ENCODE measurements at places on chromosomes 6 and 20.
A peak's percentile ranks its signal among the peaks of the same experiment; 100 is the strongest.

GRCh38 chr6:157314705-157315321, 8.5 kb downstream of the TMEM242 start:
- DNase-seq = peak; percentile 75

DNA sequence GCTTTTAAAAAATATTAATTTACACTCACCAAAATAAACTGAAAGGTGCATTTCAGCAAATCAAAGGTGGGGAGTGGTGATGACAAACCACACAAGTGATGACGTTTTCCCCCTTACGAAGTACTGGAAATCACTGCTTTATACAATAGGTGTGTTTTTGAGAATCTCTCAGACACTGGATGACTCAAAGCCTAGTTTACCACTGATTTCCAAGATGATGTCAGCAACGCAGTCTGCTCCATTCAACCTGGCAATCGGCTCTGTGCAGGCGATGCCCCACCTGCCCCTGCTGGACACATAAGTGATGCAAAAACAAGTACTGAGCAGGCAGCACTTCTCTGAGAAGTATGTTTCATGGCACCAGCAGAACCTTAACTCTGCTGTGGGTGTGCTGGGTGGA, 114.4 kb downstream of the SOD2 start:
- DNase-seq = no peak

DNA sequence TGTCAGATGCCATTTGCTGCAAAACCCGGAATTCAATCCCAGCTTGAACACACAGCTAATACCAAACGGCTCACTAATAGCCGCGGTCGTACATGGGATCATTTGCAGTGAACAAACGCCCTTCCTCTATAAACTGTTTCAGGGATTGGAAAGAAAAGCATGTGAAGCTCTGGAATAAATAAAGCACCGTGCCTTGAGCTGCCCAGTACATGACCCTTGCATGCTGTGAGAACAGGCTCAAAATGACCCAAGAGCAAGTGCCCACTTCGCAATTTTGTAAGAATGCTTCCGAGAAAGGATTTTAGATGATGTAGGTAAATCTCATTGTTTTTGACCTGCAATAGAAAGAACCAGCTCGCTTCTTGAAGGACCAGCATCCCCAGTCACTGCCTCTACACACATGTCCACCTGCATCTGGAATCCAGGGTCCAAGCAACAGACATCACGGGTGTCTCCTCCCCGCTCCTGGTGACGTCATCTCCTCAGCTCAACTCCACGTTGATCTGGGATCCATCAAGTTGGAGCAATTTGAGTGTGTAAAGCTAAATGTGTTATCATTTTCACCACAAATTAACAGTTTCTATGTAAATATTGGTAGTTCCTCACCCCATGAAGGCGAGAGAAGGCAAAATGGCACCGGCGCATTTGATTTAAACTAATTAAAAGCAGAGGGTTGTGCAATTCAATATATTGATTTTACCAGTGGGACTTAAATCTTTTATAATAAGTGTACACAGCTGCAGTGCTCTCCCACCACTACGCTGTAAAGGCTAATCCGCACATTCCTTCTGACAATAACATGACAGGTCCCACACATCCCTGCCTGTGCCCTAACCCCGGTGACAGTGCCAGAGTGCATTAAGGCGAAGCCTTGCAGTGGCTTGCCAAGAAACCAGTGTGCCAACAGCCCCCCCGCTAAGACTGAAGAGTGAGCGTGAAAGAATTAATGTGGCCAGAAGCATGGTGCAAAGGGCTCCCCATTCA, 6.2 kb downstream of the BMP7 start:
- no peak for DNase-seq

- DNase-seq = no peak
These were observed 209.9 kb downstream of the LRFN2 start for GRCh38 chr6:40377173-40377806.

DNA sequence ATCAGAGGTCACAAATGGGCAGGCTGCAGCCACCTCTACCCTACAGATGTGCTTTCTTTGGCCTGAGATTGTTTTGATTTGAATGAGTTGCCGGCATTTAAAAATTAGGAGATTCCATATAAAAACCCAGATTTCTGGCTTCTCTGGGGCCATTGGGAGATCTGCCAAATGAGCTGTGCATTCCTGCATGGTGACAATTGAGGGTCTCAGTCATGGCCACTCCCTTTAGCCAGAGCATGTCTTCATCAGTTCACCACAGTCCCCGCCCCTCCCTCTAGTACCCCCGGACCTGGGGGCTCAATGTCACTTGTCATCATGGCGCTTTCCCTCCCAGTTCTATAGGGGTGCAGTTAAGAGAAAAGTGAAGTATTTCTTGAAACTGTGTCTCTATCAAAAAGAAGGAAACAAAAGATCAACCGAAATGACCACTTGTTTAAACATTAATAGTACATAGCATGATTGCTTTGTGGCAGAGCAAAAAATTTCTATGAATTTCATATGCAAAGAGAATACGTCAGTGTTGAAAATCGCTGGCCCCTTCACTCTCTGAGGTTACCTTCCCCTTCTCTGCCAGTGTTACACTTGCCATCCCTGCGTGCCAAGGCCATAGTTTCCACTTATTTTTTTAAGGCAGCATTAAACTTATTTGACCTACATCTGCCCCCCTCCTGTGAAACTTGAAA, 21.1 kb downstream of the EYA2 start:
- no peak for DNase-seq

GRCh38 chr20:41501376-41501775, 116.8 kb downstream of the CHD6 start:
- DNase-seq = no peak

GRCh38 chr20:50844430-50845100, 49.7 kb downstream of the BCAS4 start:
- DNase-seq = no peak

- no peak for DNase-seq
These were observed 73.4 kb downstream of the SSR1 start for GRCh38 chr6:7239590-7239948.

DNA sequence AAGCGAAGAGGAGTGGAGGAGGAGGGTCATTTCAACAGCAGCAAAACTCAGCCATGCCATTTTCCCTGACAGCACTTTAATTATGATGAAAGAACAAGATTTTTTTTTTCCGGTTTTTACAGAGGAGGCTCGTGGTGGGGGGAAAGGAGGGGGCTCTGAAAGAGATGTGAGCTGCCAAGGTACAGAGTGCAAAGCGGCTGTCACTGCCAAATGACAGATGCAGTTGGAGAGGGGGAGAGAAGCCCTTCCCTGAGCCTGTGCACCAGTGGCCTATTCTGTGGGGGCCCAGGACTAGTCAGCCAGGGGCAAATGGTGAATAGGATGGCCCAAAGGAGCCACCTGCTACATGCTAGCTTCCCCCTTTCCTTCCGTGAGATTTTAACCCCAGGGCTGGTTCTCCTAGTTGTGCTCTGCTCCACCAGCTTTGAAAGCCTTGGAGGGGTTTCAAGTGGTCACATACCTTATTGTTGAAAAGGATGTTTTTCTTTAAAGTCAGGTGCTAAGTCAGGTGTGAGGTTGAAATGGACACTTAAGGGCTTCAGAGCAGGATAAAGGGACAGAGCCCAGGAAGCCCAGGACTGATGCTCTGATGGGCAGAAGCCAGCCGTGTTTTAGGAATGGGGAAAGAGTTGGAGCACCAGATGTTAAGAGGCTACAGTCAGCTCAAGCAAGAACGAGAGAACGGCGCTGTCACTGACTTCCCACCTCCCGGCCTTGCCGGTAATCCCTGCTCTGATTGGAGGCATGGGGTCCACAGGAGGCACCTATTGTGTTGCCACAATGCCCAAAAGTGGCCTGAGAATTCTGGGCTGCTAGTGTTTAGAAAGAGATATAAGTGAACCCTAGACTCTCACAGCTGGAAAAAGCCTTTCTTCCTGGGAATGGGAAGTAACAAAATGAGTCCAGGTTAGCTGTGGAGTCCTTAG, 24.8 kb downstream of the GNAS start:
- DNase-seq = no peak

GRCh38 chr6:147378819-147379218, 129.7 kb upstream of the SAMD5 start:
- DNase-seq = no peak

GRCh38 chr6:12814015-12814414, 97.4 kb downstream of the PHACTR1 start:
- no peak for DNase-seq

GRCh38 chr6:79613912-79614311, 17.2 kb upstream of the SH3BGRL2 start:
- DNase-seq = no peak

- no peak for DNase-seq
These were observed 510.2 kb upstream of the SULF2 start for GRCh38 chr20:48295445-48295903.

GRCh38 chr6:13581700-13582229, 7.4 kb downstream of the SIRT5 start:
- DNase-seq = no peak

GRCh38 chr6:33845031-33845745, 41.4 kb upstream of the MLN start:
- no peak for DNase-seq

GRCh38 chr20:32021091-32021490, 10.9 kb downstream of the CCM2L start:
- no peak for DNase-seq

DNA sequence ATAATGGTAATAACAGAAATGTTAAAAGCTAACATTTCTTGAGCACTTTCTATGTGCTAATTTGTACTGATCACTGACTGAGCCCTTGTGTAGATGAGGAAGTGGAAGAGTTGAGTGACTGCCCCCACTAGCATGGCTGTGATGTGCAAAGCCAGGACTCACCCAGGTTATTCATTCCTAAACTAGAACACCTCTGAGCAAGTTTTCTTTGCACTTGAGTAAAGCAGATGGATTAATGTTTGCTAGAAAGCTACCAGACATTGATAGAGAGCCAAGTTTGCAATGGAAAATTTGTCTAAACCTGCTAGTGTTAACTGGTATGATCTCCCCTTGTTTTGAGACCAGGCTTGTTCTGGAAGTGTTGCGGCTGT, 467.4 kb upstream of the PLCB4 start:
- no peak for DNase-seq

GRCh38 chr20:36173451-36173933, 19.0 kb downstream of the EPB41L1 start:
- peak; percentile 18 for DNase-seq

DNA sequence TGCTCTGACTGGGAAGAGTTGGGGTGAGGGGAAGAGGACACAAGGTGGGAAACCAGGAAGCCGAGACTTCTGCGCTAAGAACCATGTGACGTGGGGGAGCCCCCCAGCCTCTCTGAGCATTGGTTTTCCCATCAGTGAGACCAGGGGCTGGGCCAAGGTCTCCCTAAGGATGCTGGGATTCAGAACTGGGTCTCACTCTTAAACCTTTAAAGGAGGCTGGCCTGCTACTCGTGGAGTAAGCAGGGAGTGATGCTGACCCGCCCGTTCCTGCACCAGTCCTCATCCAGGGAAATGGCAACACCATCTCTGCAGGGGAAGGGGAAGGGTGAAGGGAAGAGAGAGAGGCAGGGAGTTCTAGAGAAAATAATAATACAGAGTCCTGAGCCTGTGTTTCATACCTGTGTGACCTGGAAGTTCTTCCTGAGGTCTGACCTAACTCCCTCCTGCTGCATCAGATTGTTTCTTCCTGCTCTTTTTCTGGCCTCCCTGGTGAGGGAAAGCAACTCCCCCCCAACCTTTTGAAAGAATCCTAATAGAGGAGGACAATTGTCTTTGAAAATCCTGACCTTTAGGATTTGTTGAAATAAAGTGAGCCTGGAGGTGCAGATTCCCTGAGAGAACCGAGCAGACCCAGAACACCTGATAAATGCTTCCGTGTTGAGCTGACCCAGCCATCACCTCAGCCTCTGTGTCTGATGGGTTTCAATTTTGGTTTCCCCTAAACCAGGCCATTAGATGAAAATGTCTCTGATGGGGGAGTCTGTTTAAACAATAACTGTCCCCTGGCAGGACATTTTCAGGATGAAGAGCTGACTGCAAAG, 3.0 kb upstream of the GRM4 start:
- DNase-seq = no peak

DNA sequence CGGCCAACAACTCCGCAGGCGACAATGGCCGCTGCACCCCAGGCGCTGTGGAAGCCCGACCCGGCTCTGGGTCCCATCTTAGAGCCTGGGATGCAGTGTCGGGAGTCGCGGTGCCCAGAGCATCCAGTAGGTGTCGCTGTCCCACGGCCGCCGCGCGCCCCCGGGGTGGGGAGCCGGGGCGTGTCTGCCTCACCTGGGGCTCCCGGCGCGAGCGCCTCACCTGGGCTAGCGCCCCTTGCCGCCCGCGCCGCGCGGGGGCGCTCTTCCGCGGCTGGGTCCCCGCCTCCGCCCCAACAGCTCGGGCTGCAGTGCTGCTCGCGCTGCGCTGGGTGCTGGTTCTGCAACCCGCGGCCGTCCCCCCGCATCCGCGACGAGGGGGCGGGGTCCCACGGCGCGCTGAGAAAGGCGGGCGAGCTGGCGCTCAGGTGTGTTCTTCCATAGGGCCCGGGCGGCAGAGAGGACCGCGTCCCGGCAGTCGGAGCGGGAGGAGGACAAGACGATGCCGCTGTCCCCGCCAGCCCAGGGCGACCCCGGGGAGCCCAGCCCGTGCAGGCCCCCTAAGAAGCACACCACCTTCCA, at the start of gene CRYBG1:
CRYBG1 (plus strand) TSS at position 308 of the 579 bp plus-strand sequence; CDS start at position 500, 192 bp downstream.
- no peak for DNase-seq

GRCh38 chr6:20487669-20488375, 46.4 kb upstream of the CDKAL1 start:
- DNase-seq = no peak

- no peak for DNase-seq
These were observed 469 bp downstream of the SYNJ2 start for GRCh38 chr6:157982102-157982562.

- DNase-seq = no peak
These were observed 178.3 kb downstream of the SYNDIG1 start for GRCh38 chr20:24647713-24648112.

DNA sequence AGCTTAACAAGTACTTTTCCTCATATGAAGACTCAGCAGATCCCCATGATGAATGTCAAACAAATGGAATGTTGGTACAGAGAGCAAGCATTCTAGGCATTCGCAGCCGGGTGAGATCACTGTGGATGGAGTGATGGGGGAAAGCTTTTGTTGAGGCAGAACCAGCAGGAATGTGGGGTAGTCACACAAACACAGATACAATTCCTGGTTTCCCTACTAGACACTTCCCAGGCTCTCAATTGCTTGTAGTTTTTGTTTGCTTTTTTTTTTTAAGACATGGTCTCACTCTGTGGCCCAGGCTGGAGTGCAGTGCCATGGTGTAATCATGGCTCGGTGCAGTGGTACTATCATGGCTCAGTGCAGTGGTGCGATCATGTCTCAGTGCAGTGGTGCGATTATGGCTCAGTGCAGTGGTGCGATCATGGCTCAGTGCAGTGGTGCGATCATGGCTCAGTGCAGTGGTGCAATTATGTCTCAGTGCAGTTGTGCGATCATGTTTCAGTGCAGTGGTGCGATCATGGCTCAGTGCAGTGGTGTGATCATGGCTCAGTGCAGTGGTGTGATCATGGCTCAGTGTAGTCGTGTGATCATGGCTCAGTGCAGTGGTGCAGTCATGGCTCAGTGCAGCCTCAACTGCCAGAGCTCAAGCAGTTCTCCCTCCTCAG, 15.4 kb upstream of the IER3 start:
- DNase-seq = no peak

- no peak for DNase-seq
These were observed 553.0 kb downstream of the CD109 start for GRCh38 chr6:74248966-74249365.

Data from Jurkat, Clone E6-1 (cell line).